ENCODE measurements at places on chromosomes 3 and 15. TPM values are rescaled to one million over a fixed set of nuclear protein-coding genes. Genes with fewer than 3 reads are reported as not detected.

- DNase-seq = no peak
Measured at GRCh38 chr3:62090066-62090465, 283.3 kb downstream of the FEZF2 start.

- no peak for DNase-seq
Measured at GRCh38 chr3:104868291-104868690, 498.4 kb upstream of the ALCAM start.

DNA sequence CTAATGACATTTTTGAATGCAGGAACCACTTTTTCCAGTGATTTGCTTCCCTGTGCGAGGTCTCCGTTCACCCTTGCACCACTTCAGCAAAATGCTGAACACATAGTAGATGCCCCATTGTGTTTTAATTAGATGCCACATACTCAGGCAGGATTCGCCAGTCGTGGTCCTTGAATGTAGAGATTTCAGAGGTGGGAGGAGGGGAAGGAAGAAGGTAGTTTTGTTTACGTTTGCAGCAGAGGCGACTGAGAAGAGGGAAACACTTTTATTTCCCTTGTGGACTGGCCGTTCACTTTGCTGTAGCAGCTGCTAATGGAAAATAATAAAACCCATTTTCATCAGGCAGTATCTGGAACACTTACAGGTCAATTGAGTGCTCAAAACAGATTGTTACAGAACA, 262.8 kb upstream of the TBL1XR1 start:
- DNase-seq = no peak

Gene CCR3
- not detected for total RNA-seq

Gene ILDR1
- not detected for total RNA-seq

Gene ASB14
- not detected for total RNA-seq

All from glutamatergic neuron (in vitro differentiated cells).